Smooth muscle cell of trachea (primary cell): ENCODE measurements at places on chromosomes 3 and 15. TPM values are rescaled to one million over a fixed set of nuclear protein-coding genes. Genes with fewer than 3 reads are reported as not detected.

FBXW12 gene
- 0.15 TPM in 1 of 2 replicates, not detected in the other for total RNA-seq

IGDCC3 gene
- total RNA-seq = not detected in 2 replicates

POLG gene
- 81.9 and 95.9 TPM in 2 replicates for total RNA-seq

GOLGA8J gene
- total RNA-seq = not detected in 2 replicates

TM4SF18 gene
- 0.44 TPM in 1 of 2 replicates, not detected in the other for total RNA-seq

SUCNR1 gene
- under 0.01 TPM in 1 of 2 replicates, not detected in the other for total RNA-seq

ZNF385D gene
- total RNA-seq = 0.66 and 6.5 TPM in 2 replicates

THRB gene
- total RNA-seq = 2.0 and 2.5 TPM in 2 replicates

GOLGA8S gene
- under 0.01 and 0.15 TPM in 2 replicates for total RNA-seq

SLC22A13 gene
- 0.73 and 1.2 TPM in 2 replicates for total RNA-seq

PPCDC gene
- total RNA-seq = 9.2 and 10.3 TPM in 2 replicates

KBTBD8 gene
- 1.3 and 1.5 TPM in 2 replicates for total RNA-seq

LEKR1 gene
- 0.50 and 5.1 TPM in 2 replicates for total RNA-seq

GRIP2 gene
- total RNA-seq = 0.15 and 0.17 TPM in 2 replicates

DYNLT2B gene
- 6.9 and 8.1 TPM in 2 replicates for total RNA-seq

DAZL gene
- not detected in 2 replicates for total RNA-seq

CLDN1 gene
- 0.15 and 0.50 TPM in 2 replicates for total RNA-seq

HSPBAP1 gene
- 6.8 and 9.1 TPM in 2 replicates for total RNA-seq

NR1I2 gene
- total RNA-seq = not detected in 2 replicates

REC114 gene
- total RNA-seq = not detected in 2 replicates

IL1RAP gene
- total RNA-seq = 5.1 and 7.9 TPM in 2 replicates

STAC gene
- total RNA-seq = 2.5 and 3.6 TPM in 2 replicates

CEMIP gene
- 111 and 613 TPM in 2 replicates for total RNA-seq

ZNF662 gene
- 2.3 and 2.8 TPM in 2 replicates for total RNA-seq

PLD1 gene
- total RNA-seq = 17.6 and 24.1 TPM in 2 replicates

CCDC12 gene
- total RNA-seq = 17.2 and 26.2 TPM in 2 replicates

OSBPL10 gene
- 4.0 and 9.5 TPM in 2 replicates for total RNA-seq

AMIGO3 gene
- 0.29 and 1.8 TPM in 2 replicates for total RNA-seq

CIDEC gene
- total RNA-seq = 0.17 and 0.44 TPM in 2 replicates

P2RY13 gene
- not detected in 2 replicates for total RNA-seq
